Activated CD4-positive, alpha-beta T cell treated with anti-CD3 and anti-CD28 coated beads, Interleukin-2, amount 50 U/mL, for 4 hours (primary cell): ENCODE measurements at places on chromosomes 11 and 22.

DNA sequence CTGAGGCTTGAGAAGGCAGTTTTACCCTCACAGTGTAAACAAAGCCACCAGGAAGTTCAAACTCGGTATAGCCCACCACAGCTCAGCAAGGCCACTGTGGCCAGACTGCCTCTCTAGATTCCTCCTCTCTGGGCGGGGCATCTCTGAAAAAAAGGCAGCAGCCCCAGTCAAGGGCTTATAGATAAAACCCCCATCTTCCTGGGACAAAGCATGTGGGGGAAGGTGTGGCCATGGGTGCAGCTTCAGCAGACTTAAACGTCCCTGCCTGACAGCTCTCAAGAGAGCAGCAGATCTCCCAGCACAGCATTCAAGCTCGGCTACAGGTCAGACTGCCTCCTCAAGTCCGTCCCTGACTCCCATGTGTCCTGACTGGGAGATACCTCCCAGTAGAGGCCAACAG is 69.7 kb downstream of the TTC28 start:
- DNase-seq, result no peak

DNA sequence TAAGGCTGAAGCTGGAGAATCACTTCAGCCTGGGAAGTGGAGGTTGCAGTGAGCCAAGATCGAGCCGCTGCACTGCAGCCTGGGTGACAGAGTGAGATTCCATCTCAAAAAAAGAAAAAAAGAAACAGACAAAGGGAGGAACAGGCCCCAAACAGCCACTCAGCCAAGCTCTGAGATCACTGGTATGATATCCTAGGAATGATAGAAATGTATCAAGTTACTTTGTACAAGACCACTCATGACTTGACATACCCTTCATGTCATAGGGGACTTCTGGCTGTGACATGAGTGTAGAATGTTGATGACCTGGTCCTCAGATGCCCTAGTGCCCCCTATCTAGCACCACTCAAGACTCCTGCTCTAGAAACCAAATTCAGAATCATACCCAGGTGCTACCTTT is 216.5 kb downstream of the NAV2 start:
- DNase-seq, result no peak

- peak; percentile 58 for DNase-seq
Observed at GRCh38 chr22:41919357-41920224, 4.7 kb upstream of the SHISA8 start.

GRCh38 chr11:85062659-85063058 is 564.5 kb downstream of the DLG2 start:
- DNase-seq, result no peak

- DNase-seq, result no peak
Observed at GRCh38 chr11:113436672-113437252, 38.4 kb downstream of the DRD2 start.

DNA sequence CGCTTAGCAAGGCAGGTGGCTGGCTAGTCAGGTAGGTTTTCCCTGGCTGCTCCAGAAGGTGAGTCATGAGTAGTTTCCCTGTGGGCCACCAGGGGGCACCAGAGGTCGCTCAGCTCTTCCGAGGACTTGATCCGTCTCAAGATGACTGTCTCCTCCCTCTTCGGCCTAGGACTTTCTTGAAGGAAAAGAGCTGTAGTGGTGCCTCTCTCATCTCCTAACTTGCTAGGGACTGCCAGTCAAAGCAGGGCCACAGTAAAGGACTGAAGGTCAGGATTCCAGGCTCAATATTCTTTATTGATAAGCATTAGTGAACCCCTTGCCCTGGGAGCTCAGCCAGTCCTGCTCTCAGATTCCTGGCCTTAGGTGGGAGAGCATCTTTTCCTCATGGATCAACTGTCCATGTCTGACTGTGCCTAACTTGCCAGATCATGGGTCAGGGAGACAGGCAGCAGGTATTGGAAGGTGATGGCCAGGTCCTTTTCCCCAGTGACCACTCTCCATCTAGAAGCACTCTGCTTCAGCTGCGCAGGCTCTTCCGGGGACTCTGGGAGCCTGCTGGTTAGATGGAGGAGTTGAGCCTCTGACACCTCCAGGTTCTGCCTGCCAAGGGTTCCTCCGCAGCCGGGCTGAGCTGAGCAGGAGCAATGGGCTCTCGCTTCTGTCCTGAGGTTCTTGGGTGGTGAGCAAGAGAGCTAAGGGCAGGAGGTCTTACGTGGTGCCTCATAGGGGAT is 1.9 kb downstream of the POLD4 start:
- peak; percentile 56 for DNase-seq

DNA sequence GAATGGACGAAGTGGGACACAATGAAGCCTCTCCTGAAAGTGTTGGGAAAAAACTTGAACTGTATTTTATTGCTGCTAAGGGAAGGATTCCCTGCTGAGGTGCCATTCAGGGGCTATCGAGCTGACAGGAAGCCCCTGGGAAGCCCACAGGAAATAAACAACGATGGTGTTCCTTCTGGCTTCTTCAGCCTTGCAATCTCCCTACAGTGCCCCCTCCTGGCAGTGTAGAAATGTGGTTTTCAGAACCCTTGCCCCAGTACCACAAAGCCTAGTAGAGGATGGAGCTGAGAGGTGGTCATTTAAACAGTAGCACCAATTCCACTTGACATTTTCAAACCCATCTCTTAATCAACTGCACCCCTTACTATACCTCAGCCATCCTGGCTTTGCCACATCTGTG is 676.7 kb upstream of the ARHGAP42 start:
- DNase-seq, result no peak

- DNase-seq, result no peak
Observed at GRCh38 chr22:37234736-37235711, 9.0 kb downstream of the RAC2 start.

DNA sequence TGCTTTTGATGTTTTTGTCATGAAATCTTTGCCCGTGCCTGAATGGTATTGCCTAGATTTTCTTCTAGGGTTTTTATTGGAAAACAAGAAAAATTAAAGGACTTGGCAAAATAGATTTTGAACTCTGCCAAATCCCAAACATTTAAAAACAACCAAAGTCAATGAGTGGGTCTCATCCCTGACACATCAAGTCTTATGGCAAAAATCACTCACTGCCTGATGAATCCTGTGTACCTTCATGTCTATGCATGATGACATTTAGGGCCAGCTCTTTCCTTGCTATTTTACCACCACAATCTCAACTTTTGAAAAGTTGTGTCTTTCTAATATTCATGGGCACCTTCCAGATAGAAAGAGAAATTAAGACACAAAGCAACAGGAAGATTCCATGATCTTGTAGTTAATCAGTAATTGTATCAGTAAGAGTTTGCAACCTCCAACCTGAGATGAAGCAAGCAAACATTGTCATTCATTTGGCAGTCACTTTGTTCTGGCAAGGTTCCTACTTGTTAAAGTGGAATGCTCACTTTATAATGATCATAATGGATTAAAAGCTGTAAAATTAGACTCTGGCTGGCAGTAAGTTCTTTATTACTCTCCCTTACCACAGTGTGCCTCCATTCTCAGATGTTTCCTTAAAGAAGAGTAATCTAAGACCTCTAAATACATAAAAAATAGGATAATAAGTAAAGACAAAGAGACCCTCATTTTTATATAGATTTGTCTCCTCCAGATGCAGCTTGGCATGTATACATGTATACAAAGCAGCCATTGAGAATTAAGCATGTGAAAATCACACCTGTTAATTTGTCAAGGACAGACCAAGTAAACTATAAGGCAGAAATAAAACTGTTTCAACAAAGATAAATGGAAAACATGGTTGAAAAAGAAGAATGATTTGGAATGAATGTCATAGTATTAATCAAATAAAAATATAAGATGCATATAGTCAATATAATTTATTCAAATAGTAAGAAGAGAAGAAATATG is 51.6 kb downstream of the ETS1 start:
- DNase-seq, result no peak
